ENCODE measurements at places on chromosomes 11 and 22. TPM values are rescaled to one million over a fixed set of nuclear protein-coding genes. Genes with fewer than 3 reads are reported as not detected.

Gene TUT1
- total RNA-seq = 18.4 TPM

Gene PNPLA3
- not detected for total RNA-seq

Gene GLB1L2
- total RNA-seq = 1.7 TPM

Gene DERL3
- total RNA-seq = 7.5 TPM

Gene SCO2
- total RNA-seq = not detected

Gene P2RX6
- total RNA-seq = not detected

Gene DRD2
- total RNA-seq = not detected

Gene SLC22A6
- not detected for total RNA-seq

Gene GSTT2B
- not detected for total RNA-seq

Gene SCGB1C1
- not detected for total RNA-seq

Gene C1QTNF4
- not detected for total RNA-seq

Gene LUZP2
- 0.11 TPM for total RNA-seq

Gene PGM2L1
- 8.4 TPM for total RNA-seq

Gene ZFP91
- total RNA-seq = 32.5 TPM

Gene PGR
- 31.1 TPM for total RNA-seq

Gene FOLR3
- total RNA-seq = not detected

Gene PGA3
- 26.8 TPM for total RNA-seq

Gene IFITM1
- 650 TPM for total RNA-seq

Gene CCDC73
- not detected for total RNA-seq

Gene UBQLNL
- total RNA-seq = not detected

Gene KCNJ11
- not detected for total RNA-seq

Gene CD3G
- not detected for total RNA-seq

Gene SLC22A8
- total RNA-seq = not detected

Gene ISX
- total RNA-seq = not detected

Gene CNIH2
- total RNA-seq = not detected

Gene HPS5
- 31.7 TPM for total RNA-seq

Gene GAL3ST3
- not detected for total RNA-seq

Gene TTLL1
- 0.21 TPM for total RNA-seq

Gene GDPD4
- not detected for total RNA-seq

Gene MIEF1
- 22.5 TPM for total RNA-seq

Gene GALNT18
- 53.5 TPM for total RNA-seq

Gene PATE4
- total RNA-seq = not detected

Gene CABP4
- total RNA-seq = not detected

Gene YAP1
- total RNA-seq = 516 TPM

Gene ASPHD2
- total RNA-seq = 0.32 TPM

Gene OR8G1
- not detected for total RNA-seq

Gene TRIM48
- total RNA-seq = not detected

Gene TOM1
- 84.4 TPM for total RNA-seq

Gene GPR83
- total RNA-seq = not detected

Gene TSPAN32
- total RNA-seq = 1.9 TPM

Gene NRXN2
- 26.0 TPM for total RNA-seq

Gene C1QTNF5
- total RNA-seq = 95.8 TPM

Gene VSIG2
- total RNA-seq = not detected

Gene OR2AT4
- total RNA-seq = not detected

Gene PLAAT4
- total RNA-seq = 1.1 TPM

Gene PTPRCAP
- total RNA-seq = 26.6 TPM

Gene PLAAT5
- 0.21 TPM for total RNA-seq

Gene CELSR1
- 10.5 TPM for total RNA-seq

Gene GPHA2
- total RNA-seq = not detected

Gene APOL4
- not detected for total RNA-seq

Gene TPBGL
- not detected for total RNA-seq

Gene SLC5A12
- not detected for total RNA-seq

Gene GGTLC2
- total RNA-seq = not detected

Gene IGF2
- 124 TPM for total RNA-seq

Gene GAL3ST1
- total RNA-seq = not detected

Gene KCNQ1
- total RNA-seq = 2.3 TPM

Gene HBG1
- not detected for total RNA-seq

Gene SNRPD3
- total RNA-seq = 113 TPM

Gene MUC5AC
- 0.11 TPM for total RNA-seq

Gene KRTAP5-5
- total RNA-seq = not detected

Data from ascending aorta (tissue), 2 donors.